ENCODE measurements at places on chromosomes 13 and 19.

DNA sequence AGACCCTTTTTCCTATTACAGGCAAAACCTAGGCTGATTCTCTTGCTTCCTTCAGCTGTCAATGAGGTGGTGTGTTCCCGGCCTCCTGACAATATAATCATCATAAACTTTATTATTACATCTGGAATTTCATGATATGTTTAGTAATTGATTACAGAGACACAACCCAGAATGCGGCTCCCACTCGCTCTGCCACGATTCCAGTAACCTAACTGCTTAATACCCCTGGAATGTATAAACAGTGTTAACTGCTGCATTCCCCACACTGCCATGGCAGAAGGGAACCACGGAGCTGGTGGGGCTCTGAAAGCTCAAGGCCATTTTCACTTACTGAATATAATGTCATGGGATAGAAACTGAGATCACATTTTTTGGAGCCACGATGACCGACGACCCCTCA lies 17.1 kb downstream of the TSHZ3 start:
- DNase-seq, result no peak

GRCh38 chr19:35085947-35086346 lies 29.7 kb upstream of the FXYD3 start:
- no peak for DNase-seq

DNA sequence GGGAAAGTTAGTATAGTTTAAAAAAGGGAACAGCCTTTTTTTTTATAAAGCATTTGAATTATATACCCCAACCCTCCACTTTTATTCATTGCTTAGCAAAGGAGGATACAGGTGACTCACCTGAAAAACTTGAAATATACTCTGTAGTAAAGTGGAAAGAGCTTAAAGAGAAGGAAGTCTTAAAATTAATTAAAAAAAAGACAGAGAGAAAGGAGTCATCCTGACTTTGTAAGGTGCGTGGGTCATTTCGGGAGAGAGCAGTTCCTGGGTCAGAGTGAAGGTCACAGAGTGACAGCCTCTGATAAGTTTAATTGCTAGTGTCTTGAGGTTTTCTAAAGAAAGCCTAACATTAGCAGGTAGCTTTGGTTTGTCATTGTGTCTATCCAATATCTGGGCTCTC lies 310.3 kb downstream of the KLF5 start:
- DNase-seq, result no peak

- peak; percentile 31 for DNase-seq
Measured at GRCh38 chr19:54231077-54231931, 8.5 kb upstream of the LILRB3 start.

DNA sequence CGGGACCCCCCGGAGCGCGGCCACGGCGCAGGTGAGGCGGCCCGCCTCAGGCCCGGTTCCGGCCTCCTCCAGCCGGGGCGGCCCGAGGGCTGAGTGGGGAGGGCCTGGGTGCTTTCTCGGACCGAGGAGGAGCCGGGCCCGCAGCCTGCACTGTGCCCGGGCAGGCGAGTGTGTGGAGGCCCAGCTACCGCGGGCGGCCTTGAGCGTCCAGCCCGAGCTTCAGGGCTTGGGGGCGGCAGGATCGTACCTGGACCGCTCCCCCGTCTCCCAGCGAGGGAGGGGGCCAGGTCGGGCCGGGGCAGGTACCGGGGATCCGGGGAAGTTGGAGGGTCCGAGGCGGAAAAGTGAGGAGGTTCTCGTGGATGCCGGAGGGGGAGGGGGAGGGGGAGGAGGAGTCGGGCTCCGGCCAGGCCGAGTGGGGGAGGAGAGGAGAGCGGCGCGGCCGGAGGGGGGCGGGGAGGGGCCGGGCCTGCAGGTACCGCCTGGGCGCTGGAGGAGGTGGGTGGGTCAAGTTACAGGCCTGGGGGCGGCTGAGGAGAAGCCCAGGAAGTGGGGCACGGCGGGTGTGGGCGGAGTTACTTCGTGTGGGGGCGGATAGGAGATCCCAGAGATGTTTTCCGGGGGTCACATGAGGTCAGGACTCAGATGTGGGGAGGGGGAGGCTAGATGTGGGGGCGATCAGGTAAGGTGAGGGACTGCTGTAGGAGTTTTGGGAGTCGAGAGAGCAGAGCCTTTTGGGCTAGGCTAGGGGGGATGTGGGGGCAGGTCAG lies 545 bp downstream of the NACC1 start:
- DNase-seq, result no peak

DNA sequence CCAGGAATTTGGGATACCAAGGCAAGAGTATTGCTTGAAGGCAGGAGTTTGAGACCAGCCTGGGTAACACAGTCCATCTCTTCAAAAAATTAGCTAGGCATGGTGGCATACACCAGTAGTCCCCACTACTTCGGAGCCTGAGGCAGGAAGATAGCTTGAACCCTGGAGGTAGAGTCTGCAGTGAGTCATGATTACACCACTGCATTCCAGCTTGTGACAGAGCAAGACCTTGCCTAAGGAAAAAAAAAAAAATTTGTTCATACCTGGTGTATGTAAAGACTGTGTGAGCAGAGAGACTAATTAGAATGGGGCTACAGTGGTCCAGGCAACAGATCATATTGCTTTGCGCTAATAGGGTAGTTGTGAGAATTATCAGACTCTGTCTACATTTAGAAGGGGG lies 778.3 kb upstream of the PCDH20 start:
- DNase-seq, result no peak

GRCh38 chr19:18251587-18252369 lies 22.5 kb downstream of the IQCN start:
- peak; percentile 75 for DNase-seq

DNA sequence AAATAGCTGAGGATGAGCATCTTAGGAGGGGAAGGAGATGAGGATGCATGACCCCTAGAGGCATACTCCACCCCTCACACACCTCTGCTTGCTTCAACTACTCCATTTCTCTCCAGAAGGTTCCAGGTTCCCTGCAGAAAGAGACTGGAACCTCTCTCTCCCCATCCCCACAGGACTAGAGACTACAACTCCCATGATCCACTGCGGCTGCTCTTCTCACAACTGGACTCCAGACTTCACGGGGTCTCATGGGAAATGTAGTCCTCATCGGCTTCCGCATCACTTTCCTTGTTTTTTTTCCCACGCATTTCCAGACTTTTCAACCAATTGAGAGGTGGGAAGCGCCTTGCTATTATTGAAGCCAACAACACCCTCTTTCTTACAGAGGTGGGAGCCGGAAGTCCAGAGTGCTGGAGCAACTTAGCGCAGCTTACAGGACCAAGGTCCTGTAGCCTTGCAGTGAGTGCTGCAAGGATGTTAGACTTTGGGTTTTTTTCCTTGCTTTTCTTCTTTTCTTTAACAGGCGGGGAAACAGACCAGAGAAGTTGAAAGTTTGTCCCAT lies 13.9 kb upstream of the CACNG6 start:
- DNase-seq, result peak; percentile 77

DNA sequence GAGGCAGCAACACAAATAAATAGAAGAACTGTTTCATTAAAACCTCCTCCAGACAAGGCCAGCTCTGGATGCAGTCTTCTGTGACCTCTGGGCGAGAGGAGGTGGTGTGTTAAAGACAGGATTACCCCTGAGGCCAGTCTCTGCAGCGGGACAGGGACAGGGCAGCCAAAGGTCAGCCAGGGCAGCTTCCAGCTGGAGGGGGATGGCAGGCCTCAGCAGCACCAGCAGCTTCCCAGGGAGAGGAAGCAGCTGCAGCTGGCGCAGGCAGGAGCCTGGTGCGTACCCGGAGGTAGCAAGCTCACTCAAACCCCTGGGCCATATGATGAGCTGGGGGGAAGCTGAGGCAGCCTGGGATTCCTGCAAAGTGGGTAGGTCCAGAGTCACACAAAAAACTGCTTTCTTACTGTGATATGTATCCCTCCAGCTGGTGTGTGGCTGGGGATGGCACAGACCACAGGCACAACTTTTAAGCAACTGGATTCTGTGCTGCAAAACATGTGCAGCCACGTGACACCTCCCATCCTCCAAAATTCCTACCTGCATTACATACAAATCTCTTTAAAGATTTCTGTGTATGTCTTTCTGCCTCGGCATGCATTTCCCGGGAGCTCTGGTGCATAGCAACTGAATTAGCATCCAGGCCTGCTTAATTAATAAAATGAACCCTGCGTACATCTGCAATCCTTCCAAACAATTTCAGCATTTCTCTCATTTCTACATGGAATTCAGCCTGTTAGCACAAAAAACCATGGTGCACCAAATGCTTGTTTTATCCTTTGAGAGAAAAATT lies 238.3 kb upstream of the MAB21L1 start:
- no peak for DNase-seq

DNA sequence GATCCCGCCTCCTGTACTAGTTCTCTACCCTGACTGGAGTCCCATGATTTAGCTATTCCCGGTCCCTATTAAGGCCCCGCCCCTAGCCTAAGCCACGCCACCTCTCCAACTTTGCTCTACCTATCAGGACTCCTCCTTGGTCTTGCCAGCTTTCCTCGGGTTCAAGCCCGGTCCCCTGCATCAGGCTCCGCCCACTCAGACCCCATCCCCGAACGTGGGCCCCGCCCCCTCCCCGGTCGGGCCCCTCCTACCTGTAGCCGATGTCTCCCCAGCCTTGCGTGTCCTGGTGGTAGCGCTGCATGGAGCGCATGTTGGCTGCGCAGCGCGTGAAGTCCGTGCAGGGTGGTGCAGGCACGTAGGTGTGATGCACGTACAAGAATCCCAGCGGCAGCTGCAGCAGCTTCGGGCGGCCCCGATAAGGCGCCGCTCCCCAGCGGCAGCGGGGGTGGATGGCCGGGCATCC lies 7.3 kb upstream of the RASAL3 start:
- no peak for DNase-seq

GRCh38 chr13:44024846-44025195 lies 145.1 kb downstream of the LACC1 start:
- DNase-seq, result no peak

- no peak for DNase-seq
Measured at GRCh38 chr19:53906211-53907192, 2.6 kb upstream of the CACNG7 start.
